A172 (cell line): ENCODE measurements at places on chromosomes 5 and 9. TPM values are rescaled to one million over a fixed set of nuclear protein-coding genes. Genes with fewer than 3 reads are reported as not detected.

RMRP gene
- total RNA-seq, result 1,768 and 6,657 TPM in 2 replicates

OLFML2A gene
- 12.0 and 18.0 TPM in 2 replicates for total RNA-seq

C8G gene
- total RNA-seq, result not detected in 2 replicates

PCDHA6 gene
- 0.43 and 0.69 TPM in 2 replicates for total RNA-seq

CAMSAP1 gene
- total RNA-seq, result 30.7 TPM in 2 replicates
